Iris pigment epithelial cell (primary cell): ENCODE measurements at places on chromosomes 4 and X.

DNA sequence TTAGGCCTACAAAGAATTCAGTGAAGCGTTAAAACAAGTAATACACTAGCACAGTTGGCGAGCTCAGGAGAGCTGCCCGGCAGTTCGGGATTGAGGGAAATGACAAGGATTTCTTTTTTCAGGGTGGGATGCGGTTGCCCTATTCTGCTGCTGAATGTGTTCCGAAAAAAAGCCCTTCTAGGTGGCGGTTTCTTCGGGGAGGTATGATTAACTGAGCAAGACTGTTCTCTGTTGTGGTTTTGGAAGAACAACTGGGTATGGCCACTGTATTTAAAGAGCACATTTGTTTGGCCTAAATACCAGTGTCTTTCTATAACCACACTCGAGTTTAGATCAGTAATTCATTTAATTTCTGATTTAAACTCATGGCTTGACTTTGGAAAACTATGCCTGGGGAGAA, 459.7 kb upstream of the FAT1 start:
- DNase-seq: no peak

DNA sequence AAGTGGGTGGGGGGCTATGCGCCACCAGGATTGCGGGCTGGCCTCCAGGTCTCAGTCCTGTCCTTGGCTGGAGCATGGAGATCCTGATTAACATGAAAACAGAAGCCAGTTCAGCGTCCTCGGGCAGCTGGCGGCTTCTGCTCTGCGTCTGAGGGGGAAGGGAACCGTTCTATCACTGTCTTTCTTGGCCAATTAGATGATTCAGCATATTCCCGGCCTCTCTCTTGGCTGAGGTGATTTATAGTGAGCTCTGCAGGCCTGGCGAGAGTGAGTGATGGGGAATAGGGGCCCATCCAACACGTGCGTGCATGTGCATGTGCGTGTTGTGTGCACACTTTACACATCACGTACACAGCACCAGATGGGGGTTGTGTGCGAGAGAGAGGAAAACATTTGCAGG, 145.8 kb upstream of the ATP6AP2 start:
- peak; percentile 39 for DNase-seq

DNA sequence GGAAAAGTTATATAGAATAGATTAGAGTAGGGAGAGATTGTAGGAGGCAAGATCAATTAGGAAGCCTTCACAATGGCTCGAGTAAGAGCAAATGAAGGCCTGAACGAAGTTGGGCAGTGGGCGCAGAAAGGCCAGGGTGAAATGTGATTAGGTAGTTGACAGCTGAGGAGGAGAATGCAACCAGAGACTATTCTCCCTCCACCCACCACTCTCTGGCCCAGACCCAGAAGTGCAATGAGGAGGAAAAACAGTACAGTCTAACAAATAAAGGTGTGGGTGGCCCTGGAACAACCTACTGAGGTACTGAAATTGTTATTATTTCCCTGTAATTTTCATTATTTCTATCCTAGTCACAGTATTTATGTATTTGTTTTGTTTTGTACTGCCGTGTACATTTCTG, 176.7 kb downstream of the SLC39A8 start:
- no peak for DNase-seq

- peak; percentile 48 for DNase-seq
Observed at GRCh38 chr4:185201977-185202962, 1.5 kb downstream of the CFAP97 start.

GRCh38 chr4:2662598-2662997, 93.5 kb downstream of the TNIP2 start:
- DNase-seq: peak; percentile 98
